ENCODE measurements at places on chromosomes 7 and 10.

GRCh38 chr7:140042386-140042670, 20.4 kb downstream of the PARP12 start:
- no peak for DNase-seq

DNA sequence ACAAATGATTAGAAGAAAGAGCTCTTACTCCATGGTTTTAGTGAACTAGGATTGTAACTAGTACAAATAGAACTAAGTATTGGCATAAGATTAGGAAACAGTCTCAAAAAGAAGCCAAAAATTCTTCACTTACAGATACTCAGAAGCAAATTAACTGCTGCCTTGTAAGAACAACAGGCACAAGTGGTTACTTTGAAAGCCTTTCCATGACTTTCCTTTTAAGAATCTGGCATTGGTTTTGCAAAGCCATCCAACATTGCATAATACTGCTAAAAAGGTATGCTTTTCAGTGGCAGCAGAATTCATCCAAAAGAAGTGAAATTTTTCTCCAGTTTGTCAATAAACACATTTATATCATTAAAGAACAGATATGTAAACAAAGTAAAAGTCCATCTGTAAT, 126.8 kb upstream of the ODAD2 start:
- no peak for DNase-seq

- DNase-seq, result no peak
Observed at GRCh38 chr7:31095286-31096197, 43.4 kb downstream of the ADCYAP1R1 start.

GRCh38 chr10:9253121-9253520, 1198.6 kb downstream of the GATA3 start:
- no peak for DNase-seq

DNA sequence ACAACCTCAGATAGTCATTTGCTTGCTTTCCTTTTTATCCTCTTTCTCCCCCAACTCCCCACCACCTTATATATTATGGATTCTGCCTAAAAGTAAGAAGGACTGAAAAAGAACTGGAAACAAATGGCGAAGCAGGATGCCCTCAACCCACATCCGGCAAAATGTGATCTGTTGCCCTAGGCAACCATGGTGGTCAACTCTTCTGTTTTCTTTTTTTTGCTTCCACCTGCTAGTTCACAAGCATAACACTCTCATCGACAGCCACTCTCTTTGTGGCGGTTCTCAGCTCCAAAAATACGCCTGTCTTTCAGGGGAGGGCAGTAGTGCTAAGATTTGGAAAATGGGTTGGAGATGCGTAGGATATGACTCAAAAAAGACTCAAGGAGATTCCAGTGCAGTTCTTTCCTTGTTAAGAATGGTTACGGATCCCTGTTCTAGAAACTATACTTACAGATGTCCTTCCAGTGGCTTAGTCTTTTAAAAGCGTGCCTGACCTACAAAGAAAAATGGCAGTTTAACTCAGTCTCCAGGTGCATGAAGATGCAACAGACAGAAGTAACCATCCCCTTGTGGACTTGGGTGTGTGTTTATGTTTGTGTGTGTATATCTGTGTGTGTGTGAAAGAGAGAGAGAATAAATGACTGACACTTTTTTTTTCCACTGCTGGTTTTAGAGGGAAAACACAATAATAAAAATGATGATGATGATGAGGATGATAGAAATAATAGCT, 10.7 kb downstream of the APBB1IP start:
- DNase-seq, result no peak

DNA sequence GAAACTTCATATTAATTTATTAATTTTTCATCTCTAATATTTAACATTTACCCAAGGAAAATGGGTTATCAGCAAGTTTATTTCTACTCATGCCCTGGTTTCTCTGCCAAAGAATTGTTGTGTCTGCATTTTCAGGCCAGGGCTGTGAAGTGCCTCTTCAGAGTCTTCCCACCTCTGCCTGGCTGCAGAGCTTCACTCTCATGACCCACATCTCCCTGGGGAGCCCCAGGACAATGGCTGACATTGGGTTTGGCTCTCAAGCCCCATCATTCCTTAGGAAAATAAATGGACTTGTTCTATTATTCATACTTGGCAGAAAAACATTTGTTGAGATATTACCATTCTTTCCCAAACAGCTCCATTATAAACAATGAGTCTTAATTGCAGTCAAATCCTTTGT, 30.3 kb downstream of the CACNA2D1 start:
- DNase-seq, result no peak

DNA sequence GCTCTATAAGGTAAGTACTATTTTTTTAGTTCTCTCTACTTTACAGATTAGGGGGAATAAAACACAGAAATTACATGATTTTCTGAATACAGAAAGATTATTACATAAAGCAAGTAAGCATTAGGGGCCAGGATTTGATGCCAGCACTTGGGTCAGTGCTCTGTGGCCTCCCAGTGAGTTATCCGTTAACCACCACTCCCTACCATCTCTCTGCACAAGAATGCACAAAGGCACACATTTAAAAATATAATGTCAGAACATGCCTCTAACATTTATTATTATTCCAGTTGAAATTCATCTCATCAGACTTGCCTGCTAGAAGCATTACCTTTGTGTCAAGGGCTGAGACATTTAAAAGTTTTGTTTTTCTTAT, 59.0 kb downstream of the MET start:
- no peak for DNase-seq

- DNase-seq, result no peak
Observed at GRCh38 chr10:33478089-33478674, 143.7 kb upstream of the NRP1 start.

GRCh38 chr7:25845464-25845863, 306.5 kb upstream of the NFE2L3 start:
- no peak for DNase-seq

- DNase-seq, result no peak
Observed at GRCh38 chr7:34175837-34176236, 270.5 kb downstream of the BMPER start.

DNA sequence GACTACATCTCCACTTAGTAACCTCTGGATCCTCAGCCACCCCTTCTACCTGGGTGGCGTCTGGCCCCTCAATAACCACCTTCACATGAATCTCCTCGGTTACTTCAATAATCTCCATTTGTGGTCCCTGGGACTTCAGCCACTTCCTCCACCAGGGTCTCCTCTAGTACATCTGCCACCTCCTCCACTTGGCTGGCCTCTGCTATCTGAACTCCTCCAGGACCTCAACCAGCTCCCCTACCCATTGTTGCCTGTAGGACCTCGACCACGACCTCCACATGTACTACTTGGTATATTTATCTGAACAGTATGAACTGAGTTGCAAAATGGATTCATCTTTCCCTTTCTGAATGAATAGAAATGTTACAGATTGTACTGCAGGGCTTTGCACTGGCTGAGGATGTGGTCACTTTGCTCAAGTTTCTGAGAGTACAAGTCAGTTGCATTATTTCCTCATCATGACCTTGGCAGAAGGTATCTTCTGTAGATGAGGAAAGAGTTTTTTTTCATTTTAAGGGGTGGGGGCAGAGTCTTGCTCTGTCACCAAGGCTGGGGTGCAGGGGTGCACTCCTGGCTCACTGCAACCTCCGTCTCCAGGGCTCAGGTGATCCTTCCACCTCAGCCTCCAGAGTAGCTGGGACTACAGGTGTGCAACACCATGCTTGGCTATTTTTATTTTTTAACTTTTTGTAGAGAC, 36.0 kb downstream of the MAT1A start:
- DNase-seq, result no peak

GRCh38 chr10:133235265-133235855, 2.3 kb upstream of the VENTX start:
- no peak for DNase-seq

- no peak for DNase-seq
Observed at GRCh38 chr7:94049615-94050014, 45.5 kb upstream of the BET1 start.

DNA sequence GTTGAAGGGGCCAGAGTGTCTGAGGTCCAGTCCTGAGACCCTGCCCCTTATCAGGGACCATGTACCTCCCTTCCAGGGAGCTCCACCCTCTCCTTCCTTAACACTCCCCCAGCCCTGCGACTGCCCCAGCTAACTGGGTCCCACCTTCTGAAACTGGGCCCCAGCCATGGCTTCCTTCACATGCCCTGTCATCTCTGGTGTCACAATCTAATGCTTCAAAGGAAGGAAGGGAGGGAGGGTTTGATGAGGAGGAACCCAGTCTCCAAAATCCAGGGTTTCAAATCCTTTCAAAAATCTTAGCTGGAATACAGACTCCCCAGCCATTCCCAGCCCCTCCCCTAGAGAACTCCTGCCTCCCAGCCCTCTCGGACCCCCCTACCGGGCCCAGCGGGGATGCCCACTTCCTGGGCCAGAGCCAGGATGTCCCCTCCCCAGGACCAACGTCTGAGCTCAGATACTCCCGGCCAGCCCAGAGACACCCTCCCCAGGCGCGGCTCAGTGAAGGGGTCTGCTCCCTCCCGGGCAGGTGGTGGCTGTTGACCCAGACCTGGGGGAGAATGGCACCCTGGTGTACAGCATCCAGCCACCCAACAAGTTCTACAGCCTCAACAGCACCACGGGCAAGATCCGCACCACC, 18.0 kb downstream of the C10orf105 start:
- no peak for DNase-seq

GRCh38 chr7:3888096-3888495, 587.0 kb downstream of the SDK1 start:
- DNase-seq, result no peak

DNA sequence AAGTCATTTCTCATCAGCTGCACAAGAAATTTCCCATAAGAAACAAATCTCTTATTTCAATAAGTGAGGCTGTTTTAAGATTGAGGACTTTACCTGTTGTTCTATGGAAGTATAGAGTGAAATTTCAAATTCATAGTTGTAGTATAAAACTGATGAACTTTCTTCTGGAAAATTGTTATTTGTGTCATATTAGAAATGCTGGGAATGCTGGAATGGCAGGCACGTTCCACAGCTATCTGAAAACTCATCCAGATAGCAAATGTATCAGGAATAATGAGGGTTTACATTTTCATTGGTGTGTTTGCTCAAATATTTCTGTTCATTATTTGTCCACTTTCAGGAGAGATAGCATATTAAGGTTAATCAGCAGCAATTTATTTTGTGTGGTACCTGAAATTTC, 40.8 kb downstream of the CPED1 start:
- no peak for DNase-seq

- no peak for DNase-seq
Observed at GRCh38 chr10:29411666-29412315, 122.9 kb downstream of the LYZL1 start.

DNA sequence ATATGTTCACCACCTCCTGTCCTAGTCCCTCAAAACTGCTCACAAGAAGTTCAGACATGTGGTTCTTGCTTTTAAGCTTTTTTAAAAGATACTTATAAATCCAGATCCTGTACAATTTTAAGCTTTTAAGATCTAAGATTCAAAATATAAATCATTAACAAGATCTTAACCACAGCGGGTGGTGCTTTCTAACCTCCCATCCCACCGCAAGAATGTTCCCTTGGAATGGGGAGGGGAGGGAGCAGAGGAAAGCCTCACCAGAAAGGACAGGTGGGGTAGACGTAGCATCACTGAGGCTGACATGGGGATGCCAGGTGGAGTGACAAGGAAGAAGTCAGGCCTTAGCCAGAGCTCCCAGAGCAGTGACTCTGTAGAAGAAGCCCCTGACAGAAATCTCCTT, 133.5 kb downstream of the C1GALT1 start:
- no peak for DNase-seq

GRCh38 chr10:71736570-71736952, 17.0 kb upstream of the C10orf105 start:
- no peak for DNase-seq

DNA sequence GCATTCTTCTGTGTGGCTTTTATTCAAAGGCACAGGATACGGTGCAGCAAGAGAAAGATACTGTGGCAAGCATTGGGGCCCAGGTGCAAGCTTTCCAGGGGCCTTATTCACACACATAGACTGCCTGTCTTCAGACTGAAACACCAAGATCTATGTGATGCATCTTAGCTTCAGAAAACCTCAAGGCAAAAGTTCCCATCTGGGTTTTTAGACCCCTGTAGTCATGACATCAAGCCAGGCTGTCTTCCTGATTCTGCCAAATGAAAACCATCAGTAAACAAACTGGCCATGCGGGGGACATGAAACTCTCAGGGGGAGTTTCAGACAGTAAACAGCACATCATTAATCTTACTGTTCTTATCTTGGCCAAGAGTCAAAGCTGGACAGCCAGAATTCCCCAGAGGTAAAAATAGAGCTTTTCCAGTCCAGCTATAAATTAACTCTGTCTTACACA, 9.8 kb downstream of the AGBL3 start:
- no peak for DNase-seq

- no peak for DNase-seq
Observed at GRCh38 chr10:64159910-64160872, 639.0 kb downstream of the REEP3 start.

DNA sequence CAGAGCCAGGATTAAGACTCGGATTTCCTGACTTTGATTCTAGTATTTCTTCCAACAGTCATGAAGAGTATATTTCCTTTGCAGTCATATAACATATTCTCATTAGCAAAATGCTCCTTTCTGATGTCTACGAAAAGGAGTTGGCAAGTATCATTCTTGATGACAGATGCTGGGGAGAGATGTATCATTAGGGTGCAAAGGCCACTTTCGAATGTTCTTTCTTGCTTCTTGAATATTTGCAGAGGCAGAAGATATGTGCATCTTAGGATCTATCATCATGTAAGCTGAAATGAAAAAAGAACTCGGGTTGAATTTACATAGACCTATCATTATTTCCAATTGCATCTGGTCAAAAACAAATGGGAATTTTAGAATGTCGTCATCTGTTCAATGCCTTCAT, 294.4 kb downstream of the BAMBI start:
- DNase-seq, result no peak

DNA sequence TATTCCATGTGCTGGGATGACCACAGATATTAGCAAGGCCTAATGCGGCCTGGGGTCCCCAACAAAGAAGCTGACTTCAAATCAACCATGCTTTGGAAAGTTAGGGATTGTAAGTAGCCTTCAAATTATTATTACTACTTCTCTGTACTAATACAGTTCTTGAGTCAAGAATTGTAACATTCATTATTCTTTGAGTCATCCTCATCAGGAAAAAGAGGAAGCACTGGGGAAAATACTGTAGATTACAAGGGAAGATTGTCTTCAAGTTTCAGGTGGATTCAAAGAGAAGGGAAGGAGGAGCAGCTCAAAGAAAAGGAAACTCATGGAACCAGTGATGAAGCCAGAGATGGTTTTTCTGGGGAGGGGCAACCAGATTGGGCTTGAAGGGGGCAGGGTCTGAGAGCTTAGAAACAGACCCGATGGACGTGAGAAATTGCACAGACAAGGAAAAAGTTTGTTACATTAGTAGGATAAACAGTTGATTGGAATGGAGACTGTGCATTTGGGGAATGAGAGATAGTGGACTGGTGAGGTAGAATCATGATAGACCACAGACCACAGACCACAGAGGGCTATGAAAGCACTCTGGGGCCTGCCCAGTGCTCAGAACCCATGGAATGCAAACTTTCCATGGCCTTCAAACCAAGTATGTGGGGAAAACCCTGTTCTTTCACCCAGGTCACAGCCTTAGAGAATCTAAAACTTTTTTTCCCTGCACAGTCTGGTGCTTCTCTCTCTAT, 209.9 kb downstream of the ZNF365 start:
- DNase-seq, result no peak

- no peak for DNase-seq
Observed at GRCh38 chr7:129840757-129841156, 112.0 kb downstream of the UBE2H start.

- no peak for DNase-seq
Observed at GRCh38 chr10:88705958-88706357, at the start of gene LIPK. TSS of gene LIPK (plus strand) at chr10:88706249. CDS start at chr10:88724544, 18,295 bp downstream.

GRCh38 chr7:17275749-17276671, 22.4 kb upstream of the AHR start:
- no peak for DNase-seq

- no peak for DNase-seq
Observed at GRCh38 chr10:110818311-110819256, 53.1 kb upstream of the PDCD4 start.

GRCh38 chr7:105450177-105450861, 61.6 kb upstream of the SRPK2 start:
- DNase-seq, result no peak

Data from esophagus squamous epithelium (tissue), 5 donors.